IgD-negative memory B cell (primary cell): ENCODE measurements at places on chromosomes 7 and 10. TPM values are rescaled to one million over a fixed set of nuclear protein-coding genes. Genes with fewer than 3 reads are reported as not detected.

Gene TAF5
- polyA plus RNA-seq: 2.3 TPM

Gene C10orf120
- not detected for polyA plus RNA-seq

Gene PNLIPRP3
- not detected for polyA plus RNA-seq

Gene CUBN
- polyA plus RNA-seq: not detected

Gene AVPI1
- polyA plus RNA-seq: 3.3 TPM

Gene AOC1
- 0.11 TPM for polyA plus RNA-seq

Gene AGMO
- not detected for polyA plus RNA-seq

Gene TEX47
- not detected for polyA plus RNA-seq

Gene GRID1
- not detected for polyA plus RNA-seq

Gene ADCY1
- 0.18 TPM for polyA plus RNA-seq

Gene THSD7A
- polyA plus RNA-seq: not detected

Gene IGFBP1
- not detected for polyA plus RNA-seq

Gene ANXA8L1
- not detected for polyA plus RNA-seq

Gene CXCL12
- polyA plus RNA-seq: not detected

Gene BMPER
- polyA plus RNA-seq: not detected

Gene DNAH11
- not detected for polyA plus RNA-seq

Gene ASIC3
- not detected for polyA plus RNA-seq

Gene LIMK1
- polyA plus RNA-seq: 14.6 TPM

Gene CDC14C
- not detected for polyA plus RNA-seq
